ENCODE measurements at places on chromosomes 2 and 18.

- DNase-seq: no peak
These were observed 96.7 kb downstream of the ASB1 start for GRCh38 chr2:238523158-238524110.

- no peak for DNase-seq
These were observed 57.1 kb downstream of the LONRF2 start for GRCh38 chr2:100265226-100265625.

- DNase-seq: no peak
These were observed 415.0 kb upstream of the GYPC start for GRCh38 chr2:126241001-126241400.

- DNase-seq: no peak
These were observed 191.7 kb downstream of the FAM210A start for GRCh38 chr18:13534631-13535030.

DNA sequence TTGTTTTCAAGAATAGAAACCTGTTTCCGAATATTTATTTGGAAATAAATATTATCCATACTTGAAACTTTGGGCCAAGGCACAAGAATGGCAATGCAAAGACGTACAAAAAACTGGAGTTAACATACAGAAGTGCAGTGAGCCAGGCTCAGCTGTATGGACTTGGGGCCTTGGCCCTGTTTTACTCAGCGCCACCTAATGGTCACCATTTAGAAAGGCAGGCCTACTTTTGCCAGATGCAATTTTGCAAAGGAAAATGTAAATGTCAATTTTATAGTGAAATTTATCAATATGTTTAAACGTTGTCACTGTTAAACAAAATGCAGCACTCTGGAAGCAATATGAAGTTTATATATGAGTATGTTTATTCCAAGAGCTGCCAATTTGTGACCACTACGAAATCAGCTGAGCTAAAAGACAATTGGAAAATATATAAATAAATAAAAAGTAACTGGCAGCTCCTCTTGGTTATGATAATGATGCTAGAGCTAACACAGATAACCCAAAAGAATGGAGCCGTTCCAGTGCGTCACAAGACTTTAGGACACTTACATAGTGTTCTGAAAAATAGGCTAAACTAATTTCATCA is 155.0 kb downstream of the ARHGAP15 start:
- no peak for DNase-seq

DNA sequence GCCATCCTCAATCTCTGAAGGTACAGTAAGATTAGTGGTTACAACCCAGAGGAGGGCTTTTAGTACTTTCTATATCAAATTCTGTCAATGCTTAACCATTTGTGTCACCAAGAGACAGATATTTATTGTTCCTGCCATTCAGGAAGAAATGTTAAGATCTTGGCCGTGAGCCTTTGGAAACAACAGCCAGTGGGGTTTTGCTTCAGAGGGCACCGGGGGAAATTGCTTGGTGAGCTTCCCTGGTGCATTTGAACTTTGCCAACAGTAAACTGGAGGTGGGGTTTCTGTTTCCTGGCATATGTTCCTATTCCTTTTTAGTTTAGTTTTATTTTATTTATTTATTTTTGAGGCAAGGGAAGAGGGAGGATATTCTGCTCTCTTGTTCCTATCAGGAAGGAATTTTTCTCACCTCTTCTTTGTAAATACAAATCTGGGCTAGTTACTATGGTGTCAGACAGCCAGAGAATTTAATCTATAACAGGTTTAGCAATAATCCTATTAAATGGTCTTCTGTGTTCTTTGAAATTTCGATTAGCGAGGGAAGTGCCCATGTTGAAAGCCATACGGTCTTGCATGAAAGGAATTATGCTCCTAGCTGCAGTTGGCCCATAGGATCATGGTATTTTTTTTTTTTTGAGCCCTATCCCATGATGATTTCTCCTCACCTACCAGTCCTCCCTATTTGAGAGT is 95.7 kb downstream of the MAIP1 start:
- no peak for DNase-seq

DNA sequence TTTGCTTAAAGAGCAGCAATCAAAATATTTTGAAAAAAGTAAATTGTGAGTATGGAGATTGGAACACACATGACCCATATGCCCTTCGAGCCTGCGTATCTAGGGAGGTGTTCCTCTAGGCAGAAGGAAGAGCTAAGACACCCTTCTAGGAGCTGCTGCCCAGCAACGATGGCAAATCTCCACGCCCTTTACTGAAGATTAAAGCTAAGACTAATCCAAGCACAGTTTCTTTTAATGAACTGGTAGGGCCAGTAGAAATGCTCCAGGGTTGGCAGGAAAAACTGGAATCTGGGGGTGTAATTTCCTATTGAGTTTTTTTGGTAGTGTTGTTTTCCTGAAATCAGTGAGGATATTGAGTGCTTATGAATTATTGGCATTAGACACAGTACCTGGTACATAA is 712 bp upstream of the SERPINB13 start:
- DNase-seq: no peak

DNA sequence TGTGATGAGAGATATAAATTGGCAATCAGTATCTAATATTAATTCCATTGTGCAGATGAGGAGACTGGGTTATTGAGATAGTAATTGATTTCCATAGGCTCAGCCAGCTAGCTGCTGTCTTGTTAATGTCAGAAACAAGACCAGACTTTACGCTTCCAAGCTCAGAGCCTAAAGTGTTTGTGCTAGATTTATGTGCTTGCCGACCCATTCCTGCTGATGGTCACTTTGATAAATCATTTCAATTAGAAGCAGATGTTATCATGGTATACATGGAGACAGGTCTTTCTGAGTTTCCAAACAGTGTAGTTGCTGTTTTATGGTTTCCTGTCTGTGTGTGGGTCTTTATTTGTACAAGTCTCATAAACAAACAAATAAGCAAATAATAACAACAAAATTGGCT is 92.8 kb downstream of the AQP4 start:
- DNase-seq: no peak

DNA sequence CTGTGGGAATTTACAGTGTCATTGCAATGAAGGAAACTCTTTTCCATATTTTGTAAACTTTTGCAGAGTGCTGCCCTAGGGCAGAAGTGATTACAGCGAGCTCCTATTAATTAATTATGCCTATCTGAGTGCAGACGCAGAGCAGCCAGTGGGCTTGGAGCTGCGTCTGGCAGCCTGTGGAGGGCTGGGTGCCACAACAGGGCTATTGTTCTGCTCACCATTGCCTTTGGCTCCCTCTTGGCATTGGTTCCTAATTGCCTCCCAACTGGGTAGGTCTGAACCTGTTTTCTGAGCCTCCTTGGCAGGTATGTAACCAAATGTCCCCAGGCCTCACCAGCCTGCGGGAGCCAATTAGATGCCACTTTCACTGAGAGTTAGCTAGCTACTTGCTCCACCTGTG is 25.6 kb upstream of the ITGB6 start:
- no peak for DNase-seq

GRCh38 chr2:100976645-100977391 is 25.3 kb upstream of the RPL31 start:
- DNase-seq: no peak

DNA sequence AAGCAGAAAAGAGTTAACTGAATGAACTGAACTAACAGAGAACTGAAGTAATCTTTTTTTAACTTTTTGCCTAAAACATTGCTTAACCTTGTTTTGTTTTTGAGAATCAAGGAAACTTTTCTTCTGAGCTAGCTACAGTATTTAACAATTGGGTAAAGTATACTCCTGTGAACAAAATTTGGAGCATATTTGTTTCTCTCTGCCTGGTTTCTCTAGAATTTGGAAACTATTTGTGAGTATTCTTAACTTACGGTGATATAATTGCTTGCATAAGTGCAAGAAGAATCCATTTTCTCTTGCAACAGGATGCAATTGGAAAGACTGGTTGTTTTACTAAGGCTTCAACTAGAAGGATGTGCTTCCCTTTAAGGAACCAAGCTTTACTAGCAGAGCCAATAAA is 65.9 kb upstream of the FAM98A start:
- DNase-seq: no peak

- DNase-seq: no peak
These were observed 231.7 kb downstream of the PARD3B start for GRCh38 chr2:204776781-204777559.

DNA sequence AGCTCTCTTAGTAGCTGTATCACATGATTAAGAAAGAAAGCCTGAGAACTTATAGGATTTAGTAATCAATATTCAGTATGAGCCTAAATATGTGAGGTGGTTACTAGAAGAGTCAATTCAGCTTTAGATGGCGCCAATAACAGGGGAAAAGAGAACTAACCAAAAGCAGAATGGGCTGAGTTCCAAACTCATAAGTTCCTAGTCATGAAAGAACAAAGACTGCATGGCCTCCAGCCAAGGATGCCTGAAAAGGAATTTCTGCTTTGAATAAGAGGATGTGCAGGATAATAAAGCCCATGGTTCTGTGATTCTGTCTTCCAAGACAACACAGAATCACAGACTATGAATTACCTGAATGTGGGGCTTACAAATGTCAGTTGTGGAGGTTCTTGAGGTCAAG is 196.5 kb downstream of the SATB2 start:
- DNase-seq: no peak

GRCh38 chr18:28725876-28726275 is 548.9 kb upstream of the CDH2 start:
- no peak for DNase-seq

DNA sequence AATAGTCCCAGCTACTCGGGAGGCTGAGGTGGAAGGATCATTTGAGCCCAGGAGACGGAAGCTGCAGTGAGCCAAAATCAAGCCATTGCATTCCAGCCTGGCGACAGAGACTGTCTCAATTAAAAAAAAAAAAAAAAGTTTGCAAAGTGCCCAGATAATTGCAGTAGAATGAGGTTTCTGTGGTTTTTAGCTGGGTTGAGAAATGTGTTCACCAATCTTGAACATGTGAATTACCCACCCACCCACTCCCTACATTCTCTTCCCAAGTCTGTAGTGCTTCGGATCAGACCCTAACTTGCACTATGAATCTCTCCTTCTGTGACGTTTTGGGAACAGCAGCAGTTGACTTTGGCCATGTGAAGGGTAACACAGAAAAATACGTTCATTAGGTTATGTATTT is 247.3 kb downstream of the PTGR3 start:
- no peak for DNase-seq

DNA sequence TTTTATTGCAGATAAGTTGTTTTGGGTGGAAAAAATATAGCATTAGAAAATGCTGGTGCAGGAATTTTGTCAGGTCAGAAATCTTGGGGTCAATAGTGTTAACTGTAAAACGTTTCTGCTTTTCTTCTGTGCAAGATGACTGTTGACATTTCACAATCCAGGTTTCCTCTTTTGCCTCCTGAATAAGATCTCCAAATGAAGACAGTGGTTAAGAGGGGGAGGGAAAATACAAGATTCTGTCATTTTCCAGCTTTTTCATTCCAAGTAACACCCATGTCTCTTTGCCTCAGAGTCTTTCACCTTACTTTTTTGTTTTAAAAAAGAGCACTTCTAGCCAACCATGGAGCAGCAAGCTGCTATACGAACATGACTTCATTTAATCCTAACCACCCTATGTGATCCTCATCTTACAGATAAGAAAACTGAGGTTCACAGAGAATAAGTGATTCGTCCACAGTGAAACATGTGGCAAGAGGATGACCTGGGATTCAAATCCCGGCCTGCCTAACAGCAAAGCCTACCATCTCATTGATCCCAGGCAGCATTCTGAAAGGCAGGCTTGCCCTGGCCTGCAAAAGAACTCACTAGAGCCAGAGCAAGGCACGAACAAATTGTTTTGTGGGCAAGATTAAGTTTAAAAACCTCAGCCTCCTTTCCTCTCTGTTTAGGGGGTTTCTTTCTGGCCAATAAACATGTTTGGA is 3.0 kb downstream of the PLEK start:
- no peak for DNase-seq

- DNase-seq: peak; percentile 87
These were observed 7.6 kb upstream of the PRKCE start for GRCh38 chr2:45643543-45644542.

DNA sequence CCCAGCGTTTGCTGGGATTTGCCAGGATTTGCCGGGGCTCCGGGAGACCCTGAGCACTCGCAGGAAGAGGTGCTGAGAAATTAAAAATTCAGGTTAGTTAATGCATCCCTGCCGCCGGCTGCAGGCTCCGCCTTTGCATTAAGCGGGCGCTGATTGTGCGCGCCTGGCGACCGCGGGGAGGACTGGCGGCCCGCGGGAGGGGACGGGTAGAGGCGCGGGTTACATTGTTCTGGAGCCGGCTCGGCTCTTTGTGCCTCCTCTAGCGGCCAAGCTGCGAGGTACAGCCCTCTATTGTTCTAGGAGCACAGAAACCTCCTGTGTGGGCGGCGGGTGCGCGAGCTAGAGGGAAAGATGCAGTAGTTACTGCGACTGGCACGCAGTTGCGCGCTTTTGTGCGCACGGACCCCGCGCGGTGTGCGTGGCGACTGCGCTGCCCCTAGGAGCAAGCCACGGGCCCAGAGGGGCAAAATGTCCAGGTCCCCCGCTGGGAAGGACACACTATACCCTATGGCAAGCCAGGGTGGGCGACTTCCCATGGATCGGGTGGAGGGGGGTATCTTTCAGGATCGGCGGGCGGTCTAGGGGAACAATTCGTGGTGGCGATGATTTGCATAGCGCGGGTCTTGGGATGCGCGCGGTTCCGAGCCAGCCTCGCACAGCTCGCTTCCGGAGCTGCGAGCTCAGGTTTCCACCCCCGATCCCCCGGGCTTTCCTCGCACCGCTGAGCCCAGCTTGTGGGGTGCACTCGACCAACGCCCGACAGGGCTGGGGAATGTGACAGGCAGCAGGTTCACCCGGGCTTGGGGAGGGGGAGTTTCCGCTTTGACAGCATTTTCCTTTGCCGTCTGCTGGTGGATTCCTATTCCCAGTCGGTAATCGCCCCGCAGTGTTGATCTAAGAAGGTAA is 2.8 kb downstream of the ONECUT2 start:
- peak; percentile 49 for DNase-seq

DNA sequence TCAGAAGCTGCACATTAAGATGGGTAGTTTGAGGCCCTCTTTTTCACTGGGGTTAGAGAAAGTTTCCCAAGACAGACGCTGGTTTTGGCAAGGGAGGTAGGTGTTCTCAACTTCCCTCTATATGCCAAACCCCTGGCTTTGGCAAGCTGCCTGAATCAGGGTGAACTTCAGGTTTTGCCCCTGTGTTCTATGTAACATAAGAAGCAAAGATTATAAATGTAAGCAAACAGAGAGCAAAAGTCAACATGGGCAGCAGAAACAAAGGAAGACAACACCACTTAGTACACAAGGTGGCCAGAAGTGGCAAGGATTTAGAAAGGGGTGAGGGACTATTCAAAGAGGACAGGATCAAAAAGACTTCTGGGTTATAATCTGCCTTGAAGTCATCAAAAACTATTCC is 70.5 kb upstream of the TFCP2L1 start:
- DNase-seq: no peak

DNA sequence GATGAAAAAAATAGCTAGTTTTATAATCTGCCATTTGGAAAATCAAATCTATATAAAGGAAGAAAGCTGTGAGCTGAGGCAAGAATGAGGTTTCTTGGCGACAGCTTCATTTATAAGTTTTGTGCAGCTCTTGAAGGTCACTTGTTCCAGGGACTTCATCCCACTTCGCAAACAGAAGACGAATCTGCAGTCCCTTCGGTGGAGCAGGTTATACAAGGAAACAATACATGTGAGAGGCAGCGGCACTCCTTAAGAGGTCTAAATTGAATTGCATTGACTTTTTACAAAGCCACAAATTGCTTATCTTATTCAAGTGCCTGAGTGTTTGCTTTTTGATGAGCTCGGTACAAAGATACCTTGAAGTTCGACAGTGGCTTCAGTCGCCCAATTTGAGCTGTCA is 72.2 kb downstream of the C1QL2 start:
- DNase-seq: no peak

GRCh38 chr18:316393-316792 is 48.5 kb upstream of the THOC1 start:
- no peak for DNase-seq
